ENCODE measurements at places on chromosomes 2 and 18.

GRCh38 chr18:25351777-25352628 lies at the start of gene ZNF521:
TSS of gene ZNF521 (minus strand) at chr18:25352166. CDS start at chr18:25350946, 1,220 bp downstream.
- DNase-seq: peak; percentile 85

- no peak for DNase-seq
These were observed 65.9 kb upstream of the CPO start for GRCh38 chr2:206873423-206873822.

DNA sequence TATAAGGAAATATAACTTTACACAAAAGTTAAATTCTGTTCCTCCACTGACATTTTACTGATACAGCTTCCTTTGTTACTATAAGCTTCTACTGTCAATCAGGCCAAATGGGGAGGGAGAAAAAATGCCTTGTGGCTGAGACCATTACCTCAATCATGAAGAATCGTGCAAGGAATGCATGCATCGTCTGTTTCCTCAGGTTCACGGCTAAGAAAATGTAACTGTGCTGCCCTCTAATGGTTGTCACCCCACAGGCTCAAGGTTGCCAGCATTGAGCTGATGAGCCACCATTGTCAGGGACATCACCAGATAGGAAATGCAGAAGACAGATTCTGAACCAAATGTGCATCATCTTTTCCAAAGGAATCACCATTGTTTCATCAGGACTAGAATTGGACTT lies 426.9 kb downstream of the CDH2 start:
- DNase-seq: peak; percentile 93

DNA sequence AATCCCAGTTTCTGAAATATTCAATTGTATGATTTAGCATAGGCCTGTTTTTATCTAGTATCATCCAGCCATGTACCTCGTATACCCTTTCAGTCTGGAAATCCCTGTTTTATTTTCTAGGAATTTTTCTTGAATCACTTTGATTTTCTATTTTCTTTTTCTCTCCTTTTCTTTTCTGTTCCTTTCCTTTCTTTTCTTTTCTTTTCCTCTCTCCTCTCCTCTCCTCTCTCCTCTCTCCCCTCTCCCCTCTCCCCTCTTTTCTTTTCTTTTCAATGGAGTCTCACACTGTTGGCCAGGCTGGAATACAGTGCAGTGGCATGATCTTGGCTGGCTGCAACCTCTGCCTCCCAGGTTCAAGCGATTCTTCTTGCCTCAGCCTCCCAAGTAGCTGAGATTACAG lies 63.5 kb downstream of the SMCHD1 start:
- no peak for DNase-seq

- DNase-seq: peak; percentile 69
These were observed 39.5 kb downstream of the ARL4C start for GRCh38 chr2:234457421-234457820.

GRCh38 chr2:68837861-68838341 lies 33.3 kb downstream of the BMP10 start:
- peak; percentile 78 for DNase-seq

DNA sequence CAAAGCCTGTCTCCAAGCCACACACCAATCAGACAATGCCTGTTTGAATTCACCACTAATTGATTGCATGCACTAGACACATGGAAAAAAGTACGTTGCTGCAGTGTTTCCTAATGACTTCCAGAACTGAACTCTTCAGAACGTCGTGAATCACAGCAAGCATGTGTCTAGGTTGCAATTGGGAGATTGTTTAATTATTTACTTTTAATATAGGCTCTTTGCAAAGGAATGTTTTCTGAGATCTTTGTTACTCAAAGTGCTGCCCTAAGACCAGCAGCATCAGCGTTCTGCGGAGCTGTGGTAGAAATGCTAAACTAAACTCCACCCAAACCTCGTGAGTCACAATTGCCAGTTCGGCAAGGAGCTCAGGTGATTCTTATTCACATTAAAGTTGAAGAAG lies 52.7 kb upstream of the CCDC68 start:
- DNase-seq: peak; percentile 83

GRCh38 chr18:13627639-13628038 lies 98.7 kb downstream of the FAM210A start:
- DNase-seq: no peak

- peak; percentile 72 for DNase-seq
These were observed 1795.7 kb upstream of the PIK3C3 start for GRCh38 chr18:40159141-40160017.

DNA sequence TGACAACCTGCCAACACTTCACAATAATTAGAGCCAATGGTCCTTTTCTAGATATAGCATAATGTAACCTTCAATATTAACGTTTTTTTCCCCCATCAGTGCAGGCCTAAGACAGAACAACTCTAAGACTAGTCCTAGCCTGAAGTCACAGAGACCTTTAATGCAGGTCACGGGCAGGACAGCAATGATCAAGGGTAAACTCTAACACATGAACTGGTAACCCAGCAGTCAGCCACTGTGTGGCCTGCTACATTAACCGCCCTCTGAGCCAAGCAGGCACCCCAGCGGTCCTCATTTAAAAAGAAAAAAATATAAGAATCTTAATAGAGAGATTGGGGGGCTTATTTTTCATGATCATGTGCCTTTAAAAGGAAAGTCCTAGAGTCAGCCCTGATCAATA lies 290.6 kb downstream of the AFF3 start:
- DNase-seq: no peak

DNA sequence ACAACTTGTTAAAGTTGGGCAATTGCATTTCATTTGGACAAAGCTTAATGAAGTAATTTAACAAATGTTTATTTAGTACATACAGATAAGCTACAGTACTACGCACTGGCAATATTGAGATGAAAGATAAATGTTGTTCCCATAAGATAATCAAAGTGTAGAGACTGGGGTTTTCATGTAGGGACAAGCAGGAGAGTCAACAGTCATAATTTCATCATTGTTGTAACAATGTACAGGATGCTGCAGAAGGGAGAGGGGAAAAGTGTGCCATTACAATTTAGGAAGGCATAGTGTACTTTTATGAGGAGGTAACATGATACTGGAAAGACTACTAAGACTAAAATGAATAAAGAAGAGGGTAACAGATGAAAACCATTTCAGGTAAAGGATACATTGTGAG lies 441.6 kb downstream of the ERBB4 start:
- DNase-seq: no peak

- DNase-seq: no peak
These were observed 67.1 kb downstream of the ANTXR1 start for GRCh38 chr2:69080071-69080470.

- DNase-seq: no peak
These were observed 1727.9 kb upstream of the SLC39A10 start for GRCh38 chr2:193929131-193929530.

DNA sequence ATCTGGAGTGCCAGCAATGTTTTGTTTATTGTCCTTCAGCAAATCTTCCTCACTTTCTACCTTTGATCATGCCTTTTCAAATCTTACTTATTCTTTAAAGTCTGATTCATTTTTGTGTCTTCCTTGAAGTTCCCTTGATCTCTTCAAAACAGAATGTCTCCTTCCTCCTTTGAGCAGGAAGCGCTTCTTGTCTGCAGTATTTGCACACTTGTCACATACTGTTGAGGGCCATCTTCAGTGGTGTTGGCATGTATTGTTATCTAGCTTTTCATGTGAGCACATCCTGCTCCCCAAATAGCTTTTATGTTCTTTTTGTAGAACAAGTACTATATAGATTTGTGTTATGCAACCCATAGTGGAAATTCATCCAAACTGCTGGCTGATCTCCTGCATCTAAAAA lies 5.9 kb upstream of the CERS6 start:
- no peak for DNase-seq
